M059J (cell line): ENCODE measurements at places on chromosomes 16 and 17. TPM values are rescaled to one million over a fixed set of nuclear protein-coding genes. Genes with fewer than 3 reads are reported as not detected.

Gene SLFN14
- total RNA-seq: not detected in 2 replicates

DNA sequence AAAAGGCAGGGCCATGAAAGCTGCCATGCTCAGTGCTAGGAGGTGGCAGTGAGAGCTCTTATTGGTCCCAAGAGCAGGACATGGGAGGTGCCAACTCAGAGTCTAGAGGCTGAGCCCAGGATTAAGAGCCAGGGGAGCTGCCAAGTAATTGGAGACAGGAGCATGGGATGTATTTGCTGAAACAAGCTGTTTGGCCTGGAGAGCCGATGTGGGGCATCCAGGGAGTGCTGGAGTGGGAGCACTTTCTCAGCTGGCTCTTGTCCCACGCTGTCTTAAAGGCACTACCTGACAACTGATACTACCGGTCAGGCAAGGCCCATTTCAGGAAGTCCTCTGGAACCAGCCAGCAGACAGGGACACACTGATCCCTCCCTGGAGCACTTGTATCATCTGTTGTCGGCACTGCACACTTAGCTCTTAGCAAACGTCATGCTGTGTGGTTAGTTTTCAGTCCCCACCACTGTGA lies 19.3 kb downstream of the ANKFN1 start:
- DNase-seq: peak; percentile 75

DNA sequence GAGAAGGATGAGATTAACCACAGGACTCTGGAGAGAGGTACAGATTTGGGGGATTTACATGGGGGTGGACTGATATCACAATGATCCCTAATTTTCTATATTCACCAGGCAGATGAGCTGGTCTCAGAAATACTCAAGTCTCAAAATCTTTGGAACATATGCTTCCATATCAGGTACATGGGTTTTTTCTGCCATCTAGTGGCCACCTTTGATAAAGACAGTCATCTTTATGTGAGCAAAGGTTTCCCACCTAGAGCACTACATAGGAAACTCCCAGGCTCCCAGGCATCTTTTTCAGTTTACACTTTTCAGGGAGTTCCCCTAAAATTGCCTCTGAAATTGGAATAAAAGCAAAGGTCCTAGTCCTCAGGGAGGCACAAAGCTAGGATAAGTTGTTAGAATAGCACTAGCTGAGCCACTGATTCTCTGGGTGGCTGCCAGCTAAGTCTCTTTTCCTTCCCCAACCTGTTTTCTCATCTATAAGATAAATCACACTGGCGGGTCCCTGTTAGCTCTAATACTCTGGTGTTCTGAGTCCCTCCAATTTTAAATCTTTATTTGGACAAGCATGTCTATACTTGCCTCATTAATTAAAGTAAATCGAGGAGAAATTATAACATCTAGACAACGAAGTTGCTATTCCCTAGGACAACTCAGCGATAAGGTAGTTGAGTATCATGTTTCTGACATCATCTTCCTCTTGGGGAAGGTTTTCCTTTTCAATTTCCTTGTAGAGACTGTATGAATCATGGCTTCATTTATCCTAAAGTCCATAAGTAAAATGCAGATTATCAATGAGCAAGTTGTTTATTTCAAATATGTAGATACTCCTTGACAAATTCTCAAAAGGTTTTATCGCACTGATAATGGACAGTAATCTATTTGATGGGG lies 19.0 kb upstream of the MON1B start:
- peak; percentile 63 for DNase-seq

DNA sequence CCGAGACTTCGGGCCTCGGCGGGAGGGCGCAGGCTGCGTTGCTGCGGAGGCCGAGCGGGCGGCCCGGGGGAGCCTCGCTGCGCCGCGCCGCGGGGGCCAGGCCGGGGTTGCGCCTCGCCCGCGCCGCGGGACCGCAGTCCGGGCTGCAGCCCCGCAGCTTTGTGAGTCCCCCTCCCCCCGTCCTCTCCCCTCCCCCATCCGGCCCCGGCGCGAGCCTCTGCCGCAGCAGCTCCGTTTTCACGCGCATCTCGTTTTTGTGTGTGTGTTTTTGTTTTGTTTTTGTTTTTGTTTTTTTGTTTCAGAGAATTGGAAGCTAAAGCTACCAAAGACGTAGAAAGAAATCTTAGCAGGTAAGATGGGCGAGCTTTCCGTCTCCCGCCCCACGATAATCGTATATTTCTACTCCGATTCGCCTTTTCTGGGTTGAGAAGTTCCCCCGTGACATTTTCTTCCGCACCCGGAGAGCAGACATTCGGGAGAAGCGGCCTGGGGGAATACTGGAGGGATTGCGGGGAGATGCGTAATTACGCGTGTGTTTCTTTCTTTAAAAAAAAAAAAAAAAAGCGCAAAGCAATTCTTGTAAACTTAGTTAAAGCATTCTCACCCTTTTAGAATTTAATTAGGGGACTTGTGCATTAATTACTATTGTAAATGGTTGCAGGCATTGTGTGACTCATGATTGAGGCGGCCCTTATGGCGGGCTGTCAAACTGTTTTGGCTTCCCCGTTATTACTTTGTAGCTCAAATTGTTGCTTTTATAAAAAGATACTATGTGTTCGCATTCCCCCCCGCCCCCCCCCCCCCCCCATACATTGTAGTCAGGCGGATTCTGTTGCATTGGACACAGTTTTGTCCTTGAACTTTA lies 732 bp downstream of the TNRC6A start:
- peak; percentile 48 for DNase-seq

GRCh38 chr16:46859719-46860152 lies 24.4 kb upstream of the GPT2 start:
- peak; percentile 97 for DNase-seq

DNA sequence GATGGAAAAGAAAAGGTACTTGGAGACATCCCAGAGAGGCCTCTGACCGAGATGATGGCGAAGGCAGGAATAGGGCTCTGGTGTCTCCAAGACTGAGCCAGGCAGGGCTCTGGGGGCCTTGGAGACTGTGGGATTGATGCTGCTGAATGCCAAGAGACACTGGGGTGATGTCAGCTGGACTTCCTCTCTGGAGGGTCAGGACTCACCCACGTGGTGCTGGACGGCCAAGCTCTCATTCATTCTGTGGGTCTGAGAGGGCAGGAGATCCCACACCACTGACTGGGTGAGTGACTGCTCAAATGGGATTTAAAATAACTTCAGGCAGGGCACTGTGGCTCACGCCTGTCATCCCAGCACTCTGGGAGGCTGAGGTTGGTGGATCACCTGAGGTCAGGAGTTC lies 64.8 kb downstream of the NT5M start:
- no peak for DNase-seq
